ENCODE measurements at places on chromosomes 16 and 17.
A peak's percentile ranks its signal among the peaks of the same experiment; 100 is the strongest.

GRCh38 chr17:28544402-28545140 lies 7.9 kb downstream of the UNC119 start:
- DNase-seq = no peak

DNA sequence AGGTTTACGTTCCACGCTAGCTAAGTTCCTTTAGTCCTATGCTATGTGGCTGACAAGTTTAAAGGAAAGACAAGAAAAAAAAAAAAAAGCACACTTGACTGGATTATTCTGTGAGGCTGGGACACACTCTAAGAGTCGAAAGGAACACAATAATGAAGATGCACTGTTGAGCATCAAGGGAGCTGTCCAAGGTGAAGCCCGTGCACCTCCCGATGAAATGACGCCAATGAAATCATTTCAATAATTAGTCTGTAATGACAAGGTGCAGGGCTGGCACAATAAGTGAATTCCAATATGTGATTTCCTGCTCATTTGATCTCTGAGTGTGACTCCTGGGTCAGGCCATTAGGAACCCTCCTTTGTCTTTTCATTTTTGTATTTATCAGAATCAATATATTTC lies 232.9 kb downstream of the CDH13 start:
- no peak for DNase-seq

GRCh38 chr16:50585331-50585776 lies 37.2 kb downstream of the NKD1 start:
- DNase-seq = no peak

DNA sequence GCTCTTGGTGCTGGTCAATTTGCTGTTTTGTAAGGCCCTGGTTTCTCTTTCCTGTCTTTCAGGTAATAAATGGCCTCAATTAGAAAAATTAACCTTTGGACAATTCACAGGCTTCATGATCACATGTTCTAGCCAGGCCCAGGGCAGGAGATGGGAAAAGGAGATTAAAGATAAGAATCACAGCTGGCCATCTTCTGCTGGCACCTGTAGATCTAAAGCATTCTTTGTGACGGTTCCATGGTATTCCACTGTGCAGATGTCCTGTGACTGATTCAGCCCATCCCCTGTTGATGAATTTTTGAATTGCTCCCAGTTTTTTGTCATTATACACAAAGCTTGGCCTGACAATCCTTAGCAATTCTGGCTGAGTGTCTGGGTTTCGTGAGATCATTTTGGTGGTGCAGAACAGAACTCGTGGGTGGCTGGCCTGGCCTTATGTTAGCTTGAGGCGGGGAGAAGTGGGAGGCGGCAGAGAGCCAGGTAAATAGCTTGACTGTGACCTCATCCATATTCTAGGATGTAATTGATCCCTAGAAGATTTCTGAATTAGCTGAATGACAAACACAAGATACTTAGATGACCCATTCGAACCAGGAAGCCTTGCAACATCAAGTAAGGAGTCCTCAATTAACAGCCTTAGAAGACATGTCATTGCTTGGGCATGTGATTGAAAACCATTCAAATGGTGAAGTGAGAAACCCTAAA lies 14.1 kb downstream of the TMC5 start:
- no peak for DNase-seq

GRCh38 chr17:50533720-50534148 lies 1.2 kb downstream of the EPN3 start:
- DNase-seq = no peak

GRCh38 chr17:64739316-64740058 lies 77.4 kb upstream of the SMURF2 start:
- DNase-seq = no peak

GRCh38 chr16:4775005-4775404 lies 8.0 kb upstream of the ZNF500 start:
- DNase-seq = no peak

DNA sequence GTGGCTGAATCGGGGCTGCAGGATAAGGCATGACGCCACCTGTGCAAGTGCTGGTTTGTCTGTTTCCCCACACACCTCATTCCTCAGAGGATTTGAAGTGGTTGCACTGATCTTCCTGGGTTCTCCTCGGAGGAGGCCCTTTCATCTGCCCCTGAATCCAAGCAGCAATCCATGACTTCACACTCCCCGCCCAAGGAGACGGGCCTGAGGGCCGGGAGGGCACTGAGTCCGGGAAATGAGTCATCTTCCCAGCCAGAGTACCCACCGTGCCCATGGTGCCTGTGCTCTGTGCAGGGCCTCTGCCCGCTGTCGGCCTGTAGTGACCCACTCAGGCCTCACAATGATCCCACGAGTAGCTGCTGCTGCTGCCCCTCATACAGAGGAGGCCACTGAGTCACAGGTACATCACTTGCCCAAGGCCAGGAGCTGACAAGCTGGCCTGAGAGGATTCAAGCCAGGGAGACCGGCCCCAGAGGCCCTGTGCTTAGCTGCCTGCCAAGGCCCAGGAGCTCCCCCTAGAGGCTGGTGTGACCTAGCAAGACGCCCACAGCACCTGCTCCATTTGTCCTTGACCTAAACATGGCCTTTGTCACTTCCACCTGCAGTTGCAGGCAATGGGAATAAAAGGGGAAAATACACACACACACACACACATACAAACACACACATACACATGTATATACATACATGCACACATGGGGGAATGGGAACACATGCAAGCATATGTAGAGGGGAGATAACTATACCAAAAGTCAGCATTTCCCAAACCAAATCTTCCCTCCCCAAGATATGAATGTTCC lies 240.0 kb downstream of the C16orf95 start:
- DNase-seq = peak; percentile 73

DNA sequence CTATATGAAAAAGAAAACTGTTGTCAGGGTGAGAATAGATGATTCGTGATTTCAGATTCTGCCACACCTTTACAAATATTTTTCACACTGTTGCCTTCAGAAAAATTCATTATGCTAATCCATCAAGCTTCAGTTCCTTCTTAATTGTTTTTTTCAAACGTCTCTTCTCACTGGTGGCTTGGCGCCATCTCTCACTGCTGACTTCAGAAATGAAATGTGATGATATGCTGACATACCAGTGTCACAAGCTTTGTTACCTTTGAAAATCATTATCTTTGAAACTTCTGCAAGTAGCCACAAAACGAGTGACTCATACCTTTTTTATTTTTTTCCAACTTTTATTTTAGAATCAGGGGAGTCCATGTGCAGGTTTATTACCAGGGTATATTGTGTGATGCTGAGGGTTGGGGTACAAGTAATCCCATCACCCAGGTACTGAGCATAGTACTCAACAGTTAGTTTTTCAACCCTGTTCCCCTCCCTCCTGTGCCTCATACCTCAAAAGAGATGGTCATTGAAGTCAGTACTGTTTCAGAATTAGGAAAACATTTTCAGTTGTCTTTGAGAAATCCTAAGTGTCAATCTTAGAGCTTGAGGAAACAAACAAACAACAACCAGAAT lies 14.0 kb upstream of the KRT222 start:
- no peak for DNase-seq

DNA sequence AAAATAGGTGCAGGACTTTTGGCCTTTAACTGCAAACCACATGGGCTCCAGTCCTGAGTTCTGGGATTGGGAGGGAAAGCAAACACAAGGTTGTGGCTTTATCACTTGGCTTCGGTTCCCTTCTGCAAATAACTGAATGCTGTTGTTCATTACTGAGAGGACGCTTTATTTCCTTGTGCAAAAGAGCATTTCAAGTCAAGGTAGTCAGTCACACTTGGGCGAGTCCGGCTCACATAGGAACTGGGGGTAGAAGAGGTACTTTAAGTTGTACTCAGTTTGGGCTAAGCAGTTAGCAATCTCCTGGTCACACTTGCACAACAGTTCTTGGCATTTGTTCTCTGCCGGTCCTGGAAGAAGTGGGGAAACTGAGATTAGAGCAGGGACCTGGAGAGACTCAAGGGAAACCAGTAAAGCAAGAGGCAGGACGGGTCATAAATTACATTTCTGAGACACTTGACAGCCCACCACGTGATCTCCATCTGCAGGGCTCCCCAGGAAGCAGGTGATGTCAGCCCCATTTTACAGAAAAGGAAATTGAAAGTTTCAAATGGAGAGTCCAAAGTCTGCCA lies 21.6 kb downstream of the PLA2G10 start:
- no peak for DNase-seq

DNA sequence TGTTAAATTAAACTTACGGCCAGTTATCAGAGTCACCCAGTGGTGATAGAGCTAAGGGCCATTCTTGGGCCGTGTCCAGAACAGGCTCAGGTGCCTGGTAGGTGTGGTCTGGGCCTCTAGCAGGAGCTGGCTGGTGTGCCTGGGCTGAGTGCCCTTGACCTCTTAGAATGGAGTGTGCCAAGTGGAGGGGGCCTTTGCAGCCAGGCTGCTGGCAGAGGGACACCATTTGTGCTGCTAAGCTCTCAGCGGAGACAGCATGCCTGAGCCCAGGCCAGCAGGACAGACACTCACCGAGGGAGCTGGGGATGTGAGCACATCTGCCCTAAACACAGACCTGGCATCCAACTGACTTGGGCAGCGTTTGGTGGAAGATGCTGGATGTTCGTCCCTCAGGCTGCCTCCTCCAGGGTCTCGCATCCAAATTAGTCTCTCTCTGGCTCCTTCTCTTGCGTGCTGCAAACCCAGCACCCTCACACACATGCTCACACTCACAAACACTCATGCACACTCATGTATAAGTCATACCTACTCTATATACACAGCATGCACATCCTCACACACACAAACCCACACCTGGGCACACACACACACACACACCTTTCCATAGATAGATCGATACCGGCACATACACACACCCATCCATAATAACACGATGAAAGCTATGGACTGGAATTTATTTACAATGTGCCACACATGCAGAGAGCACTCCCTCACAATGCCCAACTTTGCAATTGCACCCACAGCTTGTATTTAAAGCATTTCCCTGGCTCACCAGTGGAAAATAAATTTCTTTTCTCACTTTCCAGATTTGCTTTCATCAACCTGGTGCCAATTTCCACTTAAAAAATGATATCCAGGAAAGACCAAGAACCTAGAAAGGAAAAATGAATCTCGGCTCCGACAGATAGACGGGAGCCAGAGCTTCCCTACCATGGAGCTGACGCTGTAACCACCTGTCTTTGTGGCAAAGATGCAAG lies 33.6 kb upstream of the CDH5 start:
- DNase-seq = no peak

DNA sequence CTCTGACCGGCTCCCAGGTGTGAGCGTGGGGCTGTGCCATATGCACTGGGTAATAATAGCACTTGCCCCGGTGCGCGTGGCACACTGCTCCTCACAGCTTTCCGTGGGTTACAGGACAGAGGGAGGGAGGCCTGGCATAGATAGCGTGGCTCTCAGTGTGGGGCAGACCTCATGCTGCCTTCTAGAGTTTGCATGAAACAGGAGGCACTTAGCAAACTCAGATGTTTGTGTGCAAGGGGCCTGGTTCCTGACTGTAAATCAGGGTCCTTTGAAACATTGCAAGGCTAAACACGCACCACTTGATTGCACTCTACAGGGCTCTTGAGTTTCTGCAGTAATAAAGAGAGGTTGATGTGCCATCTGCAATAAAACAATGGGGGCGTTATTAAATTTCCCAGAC lies 101.7 kb downstream of the RPTOR start:
- DNase-seq = no peak

- no peak for DNase-seq
Observed at GRCh38 chr16:26530584-26531289, 536.0 kb upstream of the C16orf82 start.

DNA sequence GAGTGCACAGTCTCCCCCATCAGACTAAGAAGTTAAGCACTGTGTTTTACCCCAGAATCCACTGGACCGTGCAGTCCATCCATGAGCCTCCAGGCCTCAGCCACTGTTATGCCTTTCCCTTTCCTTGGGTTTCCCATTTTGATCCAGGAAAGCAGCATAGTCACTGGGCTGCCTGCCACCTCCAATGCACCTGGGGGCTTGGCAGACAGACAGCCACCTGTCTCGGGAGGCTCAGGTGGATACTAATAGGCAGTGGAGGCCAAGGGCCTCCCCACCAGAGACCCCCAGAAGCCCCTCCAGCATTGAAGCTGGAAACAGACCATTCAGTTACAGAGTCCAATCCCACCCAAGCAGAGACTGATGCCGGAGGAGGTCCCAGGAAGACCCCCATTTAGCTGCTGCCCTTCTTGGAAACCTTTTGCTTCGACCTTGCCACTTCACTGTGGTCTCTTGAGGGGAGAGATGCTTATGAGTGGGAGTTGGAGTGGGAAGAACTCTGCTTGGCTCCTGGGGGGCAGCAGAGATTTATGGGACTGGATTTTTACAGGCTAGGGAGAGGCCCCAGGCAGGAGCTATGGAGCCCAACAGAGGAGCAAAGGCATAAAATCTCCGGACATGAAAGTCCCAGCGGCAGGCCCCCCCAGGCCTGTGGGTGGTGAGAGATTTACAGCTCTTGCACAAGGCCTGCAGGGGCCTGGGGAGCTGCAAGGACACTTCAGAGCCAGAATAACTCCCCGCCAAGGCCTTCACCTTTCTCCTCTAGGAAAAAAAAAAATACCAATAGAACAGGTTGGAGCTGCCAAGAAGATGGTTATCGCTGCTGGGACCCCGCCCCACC lies 12.2 kb upstream of the SP2 start:
- DNase-seq = no peak

DNA sequence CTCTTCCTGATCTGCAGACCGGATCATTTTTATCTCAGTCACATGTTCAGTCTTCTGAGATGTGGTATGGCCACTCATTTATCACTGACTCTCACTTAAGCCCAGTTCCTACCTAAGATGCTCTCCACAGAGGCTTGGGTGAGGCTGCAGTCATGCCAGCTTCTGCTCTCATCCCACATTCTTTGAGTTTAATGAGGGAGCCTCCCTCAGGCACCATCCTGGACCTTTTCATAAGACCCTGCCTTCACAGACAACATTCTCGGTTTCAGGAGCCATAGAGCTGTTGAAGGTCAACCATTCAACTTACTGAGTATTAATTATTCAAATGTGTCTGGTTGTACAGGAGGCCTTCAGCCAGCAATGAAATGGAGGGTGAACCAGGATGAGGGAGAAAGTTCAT lies 23.6 kb upstream of the HNF1B start:
- DNase-seq = no peak

- peak; percentile 75 for DNase-seq
Observed at GRCh38 chr17:75289832-75290337, 652 bp upstream of the SLC25A19 start.

GRCh38 chr17:77594416-77595209 lies 363.9 kb upstream of the TNRC6C start:
- peak; percentile 13 for DNase-seq

- DNase-seq = no peak
Observed at GRCh38 chr16:15747937-15748336, 97.9 kb downstream of the NDE1 start.

DNA sequence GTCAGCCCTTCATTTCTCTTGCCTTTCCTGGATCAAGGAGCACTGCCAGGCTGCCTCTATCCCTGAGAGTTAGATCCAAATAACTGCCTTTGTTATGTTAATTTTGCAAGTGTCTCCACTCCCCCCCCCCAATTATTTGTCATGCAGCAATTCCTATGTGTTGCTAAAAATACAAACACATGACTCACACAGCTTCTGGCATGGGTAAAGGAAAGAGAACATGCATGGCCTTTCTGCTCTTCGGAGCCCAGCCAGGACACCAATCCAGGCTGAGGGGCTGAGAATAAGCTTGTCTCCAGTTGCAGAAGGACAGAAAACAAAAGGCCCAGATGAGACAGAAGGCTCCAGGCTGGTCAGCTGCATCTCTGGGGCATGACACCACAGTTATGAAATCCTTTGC lies 148.0 kb upstream of the TNRC6C start:
- no peak for DNase-seq

- no peak for DNase-seq
Observed at GRCh38 chr17:77027271-77027889, 113.4 kb upstream of the SEC14L1 start.

All from stimulated activated CD4-positive, alpha-beta T cell treated with anti-CD3 and anti-CD28 coated beads, Interleukin-15, amount 100 ng/mL, for 24 hours (primary cell).